ENCODE measurements at places on chromosomes 7 and 10.

DNA sequence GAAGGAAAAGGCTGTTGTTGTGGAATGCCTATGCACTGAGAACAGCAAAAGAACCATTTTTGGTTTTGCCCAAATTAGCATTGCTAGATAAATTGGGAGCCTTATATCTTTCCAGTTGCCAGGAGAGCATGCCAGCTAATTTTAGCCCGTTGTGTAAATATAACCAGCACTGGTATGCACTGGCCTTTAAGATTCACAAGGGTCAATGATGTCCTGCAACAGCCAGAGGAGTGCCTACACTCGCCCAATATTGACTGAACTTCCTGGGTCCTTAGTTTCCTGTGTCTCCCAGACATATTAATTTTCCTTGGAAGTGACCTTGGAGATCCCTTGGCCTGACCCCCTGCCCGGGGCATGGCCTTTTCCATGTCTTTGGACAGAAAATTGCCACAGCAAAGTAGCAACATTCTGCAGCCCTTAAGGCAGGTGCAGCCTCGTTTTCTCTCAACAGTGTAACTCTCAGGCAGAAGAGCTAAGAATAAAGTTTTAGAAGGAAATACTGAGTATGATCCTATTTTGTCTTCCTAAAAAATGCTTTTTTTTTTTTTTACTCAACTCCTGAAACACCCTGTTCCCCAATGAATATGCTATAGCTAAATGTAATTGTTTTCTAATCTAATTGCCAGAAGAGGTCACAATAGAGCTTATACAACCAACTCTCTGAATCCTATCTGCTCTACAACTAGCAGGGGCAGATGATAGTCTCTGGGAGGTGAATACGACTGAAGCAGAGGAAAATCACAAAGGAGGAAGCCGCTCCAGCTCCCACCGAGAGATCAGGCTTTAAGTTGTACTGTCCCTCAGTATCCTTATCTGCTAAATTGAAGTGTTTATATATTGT, 131.9 kb upstream of the PCGF5 start:
- no peak for DNase-seq

DNA sequence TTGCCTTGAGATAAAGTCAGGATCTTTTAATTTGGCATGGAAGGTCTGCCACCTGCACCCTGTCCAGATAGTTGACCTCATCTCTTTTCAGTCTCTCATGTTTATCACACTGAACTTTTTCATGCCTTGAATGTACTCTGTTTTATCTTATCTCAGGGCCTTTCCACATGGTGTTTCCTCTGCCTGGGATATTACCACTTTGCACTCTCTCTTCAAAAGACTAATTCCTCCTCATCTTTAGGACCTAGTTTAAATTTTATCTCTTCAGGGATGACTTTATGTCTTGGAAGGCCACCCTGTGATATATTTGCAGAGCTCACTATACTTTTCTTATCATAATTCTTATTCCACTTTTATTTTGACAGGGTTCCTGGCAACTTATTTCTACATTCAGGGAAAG, 150.0 kb downstream of the DNAJB9 start:
- DNase-seq = no peak

DNA sequence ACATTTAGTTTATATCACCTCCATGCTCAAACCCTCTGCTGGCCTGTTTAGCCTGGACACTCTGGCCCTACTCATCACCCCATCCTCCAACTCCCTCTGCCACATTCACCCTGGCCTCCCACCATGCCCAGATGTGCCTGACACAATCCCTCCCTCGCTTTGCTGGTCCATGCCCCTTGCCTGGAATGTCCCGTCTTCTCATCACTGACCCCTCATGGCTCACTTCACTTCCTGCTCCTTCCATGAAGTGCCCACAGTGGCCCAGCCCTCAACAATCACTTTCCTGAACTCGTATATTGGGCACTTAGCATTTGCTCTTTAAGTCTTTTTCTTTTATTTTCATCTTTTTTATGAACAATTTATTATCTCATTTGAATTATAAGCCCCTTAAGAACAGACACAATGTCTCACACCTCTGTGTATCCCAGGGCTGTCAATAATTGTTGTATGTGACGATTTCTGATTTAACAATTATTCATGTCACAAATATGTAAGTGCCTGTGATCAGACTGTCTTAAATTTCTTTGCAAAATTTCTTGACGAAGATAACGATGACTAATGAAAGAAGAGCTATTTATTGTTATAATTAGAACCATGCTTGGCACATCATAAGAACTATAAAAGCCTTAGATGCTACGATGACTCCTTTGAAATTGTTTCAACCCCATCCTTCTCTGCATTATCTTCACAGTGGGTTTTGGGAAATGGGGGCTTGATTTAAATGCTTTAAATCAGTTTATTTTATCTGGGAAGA, 209.9 kb upstream of the YAE1 start:
- no peak for DNase-seq

GRCh38 chr7:129471402-129471827, 30.9 kb upstream of the SMKR1 start:
- no peak for DNase-seq

DNA sequence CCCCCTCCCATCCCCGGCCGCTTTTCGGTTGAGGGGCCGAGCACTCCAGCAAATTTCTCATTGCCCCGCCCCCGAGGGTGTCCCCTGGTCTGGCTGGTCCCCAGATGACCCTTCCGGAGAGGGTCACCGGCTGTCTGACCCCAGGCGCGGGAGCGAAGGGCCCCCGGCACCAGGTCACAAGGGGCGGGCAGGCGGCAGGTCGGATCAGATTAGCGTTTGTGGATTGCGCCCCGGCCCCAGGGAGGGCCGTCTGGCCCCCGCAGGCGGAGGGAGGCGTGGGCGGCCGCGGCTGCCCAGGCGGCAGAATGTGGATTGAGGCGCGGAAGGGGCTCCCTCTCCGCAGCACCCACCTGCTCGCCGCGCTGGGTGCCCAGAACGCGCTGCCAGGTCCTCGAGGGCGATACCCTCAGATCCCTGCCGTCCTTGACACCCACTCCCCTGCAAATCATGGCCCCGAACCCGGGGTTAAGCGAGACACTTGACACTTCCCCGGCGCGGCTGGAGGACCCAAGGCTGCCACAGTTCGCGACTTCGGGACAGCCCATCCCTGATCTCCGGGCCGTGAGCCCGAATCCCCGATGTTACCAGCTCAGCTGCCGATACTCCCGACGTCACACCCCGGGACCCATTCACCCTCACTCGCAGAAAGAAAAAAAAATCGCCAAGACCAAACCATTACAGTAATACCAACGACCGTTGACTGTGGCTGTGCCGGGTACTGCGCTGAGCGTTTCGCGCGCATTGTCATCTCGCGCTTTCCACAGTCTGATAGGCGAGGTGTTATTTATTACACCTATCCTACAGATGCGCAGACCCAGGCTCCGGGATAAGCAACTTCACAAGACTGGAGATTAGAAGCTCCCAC, 953 bp downstream of the NODAL start:
- DNase-seq = no peak

GRCh38 chr10:29756451-29756850, 121.7 kb upstream of the SVIL start:
- DNase-seq = no peak

GRCh38 chr10:132506711-132507408, 30.7 kb upstream of the INPP5A start:
- DNase-seq = no peak
